DMS 273 treated with DMSO at 0.1 percent for 48 hours (cell line): ENCODE measurements at places on chromosomes 1 and 21.

GRCh38 chr1:1825217-1825616 lies 46.9 kb upstream of the NADK start:
- no peak for DNase-seq

DNA sequence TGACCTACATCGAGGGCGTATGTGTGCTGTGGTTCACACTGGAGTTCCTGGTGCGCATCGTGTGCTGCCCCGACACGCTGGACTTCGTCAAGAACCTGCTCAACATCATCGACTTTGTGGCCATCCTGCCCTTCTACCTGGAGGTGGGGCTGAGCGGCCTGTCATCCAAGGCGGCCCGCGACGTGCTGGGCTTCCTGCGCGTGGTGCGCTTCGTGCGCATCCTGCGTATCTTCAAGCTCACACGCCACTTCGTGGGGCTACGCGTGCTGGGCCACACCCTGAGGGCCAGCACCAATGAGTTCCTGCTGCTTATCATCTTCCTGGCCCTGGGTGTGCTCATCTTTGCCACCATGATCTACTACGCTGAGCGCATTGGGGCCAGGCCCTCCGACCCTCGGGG lies 13.0 kb downstream of the KCNC4 start:
- DNase-seq = no peak

GRCh38 chr1:244757091-244757939 lies 78.1 kb upstream of the COX20 start:
- DNase-seq = no peak

DNA sequence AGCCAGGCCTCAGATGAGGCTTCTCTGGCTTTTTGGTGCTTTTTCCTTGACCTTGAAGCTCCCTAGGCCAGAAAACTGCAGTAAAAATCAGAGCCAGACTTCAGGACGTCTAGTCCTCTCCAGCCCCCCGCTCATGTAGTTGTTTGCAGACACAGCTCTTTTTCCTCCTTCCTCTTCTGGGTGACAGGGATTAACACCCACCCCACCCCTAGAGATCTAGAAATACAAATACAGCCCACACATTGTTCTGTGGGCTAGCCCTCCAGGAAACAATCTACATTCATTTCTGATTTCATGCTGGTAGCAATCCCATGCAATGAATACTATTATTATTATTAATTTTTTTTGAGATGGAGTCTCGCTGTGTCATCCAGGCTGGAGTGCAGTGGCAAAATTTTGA lies 9.9 kb upstream of the CLSTN1 start:
- no peak for DNase-seq

GRCh38 chr1:15433471-15433870 lies 4.8 kb upstream of the CTRC start:
- DNase-seq = no peak

- peak; percentile 45 for DNase-seq
Measured at GRCh38 chr1:23745515-23745914, 2.2 kb downstream of the ELOA start.

DNA sequence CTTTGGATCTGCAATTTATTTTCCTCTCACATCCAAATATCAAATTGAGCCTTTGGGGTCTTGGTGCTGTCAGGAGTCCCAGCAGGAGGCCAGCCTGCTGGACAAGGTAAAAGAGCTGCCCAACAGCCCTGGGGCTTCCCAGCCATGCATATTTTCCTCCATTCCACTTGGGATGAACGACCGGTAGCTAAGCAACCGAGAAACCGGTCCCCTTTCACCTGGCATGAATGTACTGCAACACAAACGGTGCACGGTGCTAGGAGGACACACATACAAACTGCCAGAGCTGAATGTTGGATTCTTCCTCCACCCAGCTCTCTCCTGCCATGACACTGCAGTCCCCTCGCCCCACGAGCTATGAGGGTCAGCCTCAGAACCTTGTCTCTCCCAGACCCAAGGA lies 42.7 kb downstream of the BCAR3 start:
- no peak for DNase-seq

DNA sequence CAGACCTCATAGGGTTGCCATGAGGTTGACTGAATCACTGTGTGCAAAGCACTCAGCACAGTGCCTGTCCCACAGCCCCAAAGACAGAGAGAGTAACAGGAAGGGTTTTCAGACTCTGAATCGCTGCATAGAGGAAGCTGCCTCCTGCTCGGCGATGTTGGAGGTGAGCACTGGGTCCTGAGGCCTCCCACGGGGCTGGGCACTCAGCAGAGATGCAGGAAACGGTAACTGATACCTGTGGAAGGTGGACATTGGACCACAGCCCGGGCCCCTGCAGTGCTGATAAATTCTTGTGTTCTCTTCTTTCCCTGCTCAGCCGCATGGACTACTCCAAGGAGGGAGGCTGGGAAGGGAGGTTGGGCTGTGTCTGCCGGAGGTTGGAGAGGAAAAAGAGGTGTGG lies 389.7 kb downstream of the PTPRU start:
- no peak for DNase-seq

DNA sequence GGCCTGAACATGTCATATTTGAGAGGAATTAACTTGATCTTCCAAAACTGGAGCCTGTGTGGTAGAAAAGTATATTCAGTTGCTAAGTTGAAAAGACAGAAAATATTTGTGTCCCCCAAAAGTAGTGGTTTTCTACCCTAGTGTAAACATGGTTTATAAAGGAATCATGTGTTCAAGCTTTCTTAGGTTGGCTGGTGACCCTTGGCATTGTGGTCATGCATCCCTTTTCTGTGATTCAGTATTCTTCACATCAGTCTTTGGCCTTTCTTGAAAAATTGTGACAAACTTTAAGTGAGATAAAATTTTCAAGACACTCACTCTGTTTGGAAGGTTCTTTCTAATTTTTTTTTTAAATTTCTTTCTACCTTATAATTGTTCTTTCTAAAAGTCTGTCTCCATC lies 193.2 kb downstream of the DHRS3 start:
- no peak for DNase-seq

DNA sequence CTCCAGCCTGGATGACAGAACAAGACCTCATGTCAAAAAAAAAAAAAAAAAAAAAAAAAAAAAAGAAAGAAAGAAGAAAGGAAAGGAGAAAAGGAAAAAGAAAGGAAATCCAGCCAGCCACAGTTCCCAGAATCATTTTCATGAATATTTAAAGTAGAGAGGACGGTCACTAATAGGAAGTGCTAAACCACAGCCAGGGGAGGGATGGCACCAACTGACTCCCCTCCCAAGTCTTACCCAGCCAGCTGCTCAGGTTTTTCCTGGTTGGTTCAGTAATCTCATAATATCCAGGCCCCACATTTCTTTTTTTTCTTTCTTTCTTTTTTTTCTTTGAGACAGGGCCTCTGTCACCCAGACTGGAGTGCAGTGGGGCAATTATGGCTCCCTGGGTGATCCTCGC lies 63.9 kb upstream of the AK4 start:
- no peak for DNase-seq

GRCh38 chr1:243542739-243543415 lies 287.0 kb downstream of the SDCCAG8 start:
- DNase-seq = no peak

DNA sequence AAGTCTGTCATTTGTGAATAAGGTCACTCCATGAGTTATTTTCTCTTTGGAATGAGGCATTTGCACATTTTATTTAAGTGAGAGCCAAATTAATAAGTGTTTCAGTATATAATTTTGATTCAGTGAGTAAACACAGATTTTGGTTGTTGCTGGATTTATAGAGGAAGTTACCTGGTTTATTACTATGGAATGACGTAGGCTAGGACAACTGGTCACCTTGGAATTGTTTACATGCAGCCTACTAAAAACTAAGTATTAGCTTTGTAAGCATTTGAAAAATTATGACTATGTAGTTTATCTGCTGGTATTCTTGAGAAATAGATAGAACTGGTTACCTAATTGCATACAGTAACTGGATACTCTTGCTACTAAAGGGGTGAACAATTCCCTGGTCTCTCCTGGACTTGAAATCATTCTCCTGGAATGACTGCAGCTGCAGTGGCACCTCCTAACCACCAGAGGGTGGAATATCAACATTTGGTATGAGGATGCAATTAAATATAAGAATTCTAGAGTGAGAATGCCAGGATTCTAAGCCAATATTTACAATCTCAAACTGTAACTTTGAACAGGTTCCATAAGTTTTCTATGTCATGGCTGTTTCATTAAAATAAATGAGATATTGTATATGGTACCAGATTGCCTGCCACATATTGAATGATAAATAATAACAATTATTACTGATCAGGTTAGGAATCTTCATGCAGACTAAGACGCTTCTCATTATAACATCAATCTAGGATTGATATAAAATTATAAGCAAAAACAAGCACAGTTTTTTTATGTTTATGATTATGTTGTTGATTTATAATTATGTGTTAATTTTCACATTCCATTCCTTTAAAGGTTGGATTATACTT lies 3.5 kb upstream of the KRTAP27-1 start:
- no peak for DNase-seq

DNA sequence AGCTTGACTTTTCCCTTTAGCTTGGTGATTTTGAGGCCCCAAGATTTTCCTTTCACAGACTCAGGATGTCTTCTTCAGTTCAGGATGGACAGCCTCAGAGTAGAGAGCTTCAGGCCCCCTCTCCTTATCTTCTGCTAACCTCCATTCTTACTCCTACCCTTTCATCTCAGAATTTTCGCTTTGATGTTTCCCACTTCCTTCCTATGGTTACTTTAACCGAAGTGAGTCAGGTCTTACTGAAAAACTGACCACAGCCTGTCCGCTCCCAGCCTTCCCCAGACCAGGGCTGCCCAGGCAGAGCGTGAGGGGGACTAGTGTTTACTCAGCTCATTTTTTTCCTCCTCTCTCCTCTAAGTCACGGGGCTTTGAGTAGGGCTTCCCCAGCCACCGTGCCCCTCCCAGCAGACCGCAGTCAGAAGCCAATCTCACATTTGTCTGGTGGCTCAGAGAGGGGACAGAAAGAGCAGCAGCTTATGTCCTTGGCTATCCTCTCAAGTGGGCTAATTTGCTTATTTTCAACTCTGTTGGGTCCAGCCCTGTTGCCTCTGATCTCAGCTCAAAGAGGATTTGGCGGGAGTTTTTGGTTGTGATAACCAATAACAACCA lies 4.2 kb upstream of the IL19 start:
- no peak for DNase-seq

DNA sequence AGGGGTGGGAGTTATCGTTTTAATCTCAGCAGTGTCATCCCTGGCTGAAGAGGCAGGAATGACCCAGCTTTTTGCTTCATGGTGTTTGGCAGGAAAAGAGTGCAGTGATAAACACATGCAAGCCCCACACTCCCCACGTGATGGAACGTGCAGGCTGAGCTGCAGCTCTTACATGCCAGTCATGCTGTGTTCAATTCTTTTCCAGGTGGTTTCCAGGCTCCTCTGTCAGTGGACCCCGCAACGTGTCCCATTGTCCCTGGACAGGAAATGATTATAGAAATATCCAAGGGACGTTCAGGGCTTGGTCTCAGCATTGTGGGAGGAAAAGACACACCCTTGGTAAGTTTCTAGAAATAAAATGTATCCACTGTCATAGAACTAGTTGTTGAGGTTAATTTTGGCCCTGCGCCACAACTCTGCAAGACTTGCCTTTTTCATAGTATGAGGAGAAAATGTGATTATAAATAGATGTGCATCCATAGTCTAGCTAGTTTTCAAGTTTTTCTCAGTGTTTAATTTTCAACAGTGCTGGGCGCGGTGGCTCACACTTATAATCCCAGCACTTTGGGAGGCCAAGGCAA lies 110.2 kb upstream of the L1TD1 start:
- no peak for DNase-seq

DNA sequence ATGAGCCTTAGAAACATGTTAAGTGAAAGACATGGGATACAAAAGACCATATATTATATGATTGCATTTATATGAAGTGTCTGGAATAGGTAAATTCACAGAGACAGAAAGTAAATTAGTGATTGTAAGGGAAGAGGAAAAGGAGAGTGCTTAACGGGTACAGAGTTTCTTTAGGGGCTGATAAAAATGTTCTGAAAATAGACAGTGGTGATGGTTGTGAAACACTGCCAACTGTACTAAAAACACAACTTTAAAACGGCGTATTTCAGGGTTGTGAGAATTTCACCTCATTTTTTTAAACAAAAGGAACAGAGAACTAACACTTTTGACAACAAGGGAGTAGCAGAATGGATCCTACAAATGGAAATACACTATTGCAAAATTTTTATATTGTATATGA lies 13.4 kb downstream of the COP1 start:
- DNase-seq = no peak

GRCh38 chr1:40435471-40435870 lies 14.8 kb upstream of the ZFP69B start:
- DNase-seq = no peak

- DNase-seq = peak; percentile 23
Measured at GRCh38 chr1:156346636-156347035, 8.3 kb downstream of the TSACC start.

DNA sequence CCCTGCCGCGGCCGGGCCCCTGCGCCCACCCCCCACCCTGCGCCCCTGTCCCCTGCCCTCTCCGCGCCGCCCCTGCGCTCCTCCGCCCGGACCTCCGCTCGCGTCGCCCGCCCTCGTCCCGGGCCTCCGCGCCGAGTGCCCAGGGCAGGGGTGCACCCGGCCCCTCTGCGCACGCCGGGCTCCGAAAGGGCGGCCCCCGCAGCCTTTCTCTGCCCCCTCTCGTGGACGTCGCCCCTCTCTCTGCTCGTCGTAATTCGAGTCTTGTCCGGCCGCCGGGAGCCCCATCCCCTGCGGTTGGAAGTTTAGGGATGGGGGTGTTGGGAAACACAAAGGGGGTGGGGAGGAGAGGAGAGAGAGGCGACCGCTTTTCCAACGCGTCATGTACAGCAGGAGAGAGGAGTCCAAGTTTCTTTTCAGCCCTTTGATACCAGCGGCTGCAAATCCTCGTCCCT lies 407 bp downstream of the GALNT2 start:
- no peak for DNase-seq

DNA sequence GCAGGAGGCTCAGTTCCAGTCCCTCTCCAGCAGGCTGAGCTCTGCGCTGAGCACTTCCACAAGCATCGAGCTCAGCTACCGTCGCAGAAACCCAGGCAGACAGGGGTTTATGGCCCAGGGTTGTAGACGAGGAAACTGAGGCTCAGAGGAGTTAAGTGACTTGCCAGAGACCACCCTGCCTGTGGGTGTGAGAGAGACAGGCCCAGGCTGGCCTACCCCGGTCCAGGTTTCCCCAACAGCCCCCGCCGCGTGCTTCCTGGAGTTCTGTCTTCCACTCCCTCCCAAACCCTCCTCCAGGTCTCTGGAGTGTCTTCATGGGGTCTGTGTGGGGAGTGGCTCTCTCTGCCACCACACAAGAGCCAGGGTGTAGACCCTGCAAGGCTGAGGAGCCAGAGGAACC lies 615.9 kb downstream of the PTPRU start:
- DNase-seq = no peak

DNA sequence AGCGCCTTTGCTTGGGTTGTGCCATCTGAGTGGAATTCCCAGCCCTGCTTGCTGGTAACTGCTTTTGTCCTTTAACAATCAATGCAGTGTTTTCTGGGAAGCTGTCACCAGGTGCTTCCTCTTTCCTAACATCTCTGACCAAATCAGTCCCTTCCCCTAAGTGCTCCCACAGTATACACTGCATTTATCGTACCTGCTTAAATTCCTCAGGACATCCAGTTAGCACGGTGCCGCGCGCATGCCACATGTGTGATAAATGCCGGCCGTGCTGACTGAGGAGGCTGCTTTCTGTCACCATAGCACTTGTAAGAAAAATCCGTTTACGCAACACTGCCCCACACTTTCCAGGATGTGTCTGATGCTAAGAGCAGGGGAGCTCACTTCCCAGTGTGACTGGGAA lies 115.4 kb downstream of the BCAR3 start:
- DNase-seq = no peak
